ENCODE measurements at places on chromosomes 12 and 14. TPM values are rescaled to one million over a fixed set of nuclear protein-coding genes. Genes with fewer than 3 reads are reported as not detected.

The KCNK10 gene
- not detected for total RNA-seq

The ABCD2 gene
- not detected for total RNA-seq

The TAS2R8 gene
- total RNA-seq = not detected

The TMEM253 gene
- 0.65 TPM for total RNA-seq

The RFX4 gene
- total RNA-seq = not detected

The IKBIP gene
- total RNA-seq = 76.0 TPM

The C12orf76 gene
- 7.1 TPM for total RNA-seq

The KRT85 gene
- not detected for total RNA-seq

The SRRM4 gene
- total RNA-seq = not detected

The KLHDC1 gene
- 0.16 TPM for total RNA-seq

The CKB gene
- total RNA-seq = 130 TPM

The IL31 gene
- not detected for total RNA-seq

The APOF gene
- not detected for total RNA-seq

The ENDOU gene
- not detected for total RNA-seq

The SERPINA10 gene
- total RNA-seq = not detected

The LUM gene
- not detected for total RNA-seq

The TTC9 gene
- 3.3 TPM for total RNA-seq

Data from A549 treated with GW870086 at 1 μM for 4 hours (cell line).